Activated CD4-positive, alpha-beta T cell treated with anti-CD3 and anti-CD28 coated beads, Interleukin-2, amount 50 U/mL, for 48 hours (primary cell): ENCODE measurements at places on chromosomes 6 and 20.

DNA sequence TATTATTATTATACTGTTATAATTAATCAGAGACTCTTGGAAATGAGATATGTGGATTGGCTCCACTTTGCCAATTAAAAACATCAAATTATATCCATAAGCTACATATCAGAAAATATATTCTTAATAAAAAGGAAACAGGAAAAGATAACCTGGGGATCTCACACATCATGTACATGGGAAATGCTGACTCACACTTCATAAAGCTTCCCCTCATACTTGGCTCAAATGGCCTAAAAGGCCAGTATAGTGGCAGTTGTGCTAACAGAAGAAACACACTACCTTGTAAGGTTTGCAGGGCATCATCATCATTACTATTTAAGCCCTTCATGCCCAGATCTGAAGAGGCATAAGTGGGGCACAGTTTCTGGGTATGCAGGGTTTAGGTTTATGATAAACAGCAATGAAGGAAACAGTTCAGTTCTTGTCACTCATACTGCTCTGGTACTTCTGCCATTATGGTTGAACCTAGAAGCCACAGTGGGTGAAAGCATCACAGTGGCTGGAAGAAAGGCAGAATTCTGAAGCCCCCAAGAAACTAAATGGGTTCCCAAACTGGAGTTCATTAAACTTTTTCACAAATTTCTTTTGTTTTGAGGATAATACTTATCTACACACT lies 60.6 kb downstream of the BTBD9 start:
- DNase-seq, result no peak

DNA sequence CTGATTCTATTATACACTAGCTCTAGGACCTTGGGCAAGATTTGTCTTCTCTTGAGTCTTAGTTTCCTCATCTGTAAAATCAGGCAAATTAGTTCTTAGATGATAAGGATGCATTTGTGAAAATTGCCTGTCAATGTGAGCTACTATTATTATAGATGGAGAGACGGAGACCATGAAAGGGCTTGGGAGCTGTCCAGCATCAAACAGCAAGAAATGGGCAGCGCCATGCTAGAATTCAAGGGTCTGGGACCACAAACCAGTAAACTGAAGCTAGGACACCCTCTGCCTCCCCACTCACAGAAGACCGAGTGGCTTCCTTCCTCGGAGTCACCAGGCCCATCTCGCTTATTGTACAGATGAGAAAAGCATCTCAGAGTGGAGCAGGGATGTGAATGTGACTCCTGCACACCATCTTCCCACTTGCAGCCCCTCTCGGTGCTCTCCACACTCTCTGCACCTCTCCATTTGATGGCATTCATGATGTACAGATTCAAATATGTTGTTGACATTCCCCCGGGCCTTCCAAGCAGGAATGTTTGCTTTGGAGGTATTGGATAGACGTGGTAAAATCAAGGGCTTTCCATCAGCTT lies 24.1 kb upstream of the BPIFA3 start:
- no peak for DNase-seq

DNA sequence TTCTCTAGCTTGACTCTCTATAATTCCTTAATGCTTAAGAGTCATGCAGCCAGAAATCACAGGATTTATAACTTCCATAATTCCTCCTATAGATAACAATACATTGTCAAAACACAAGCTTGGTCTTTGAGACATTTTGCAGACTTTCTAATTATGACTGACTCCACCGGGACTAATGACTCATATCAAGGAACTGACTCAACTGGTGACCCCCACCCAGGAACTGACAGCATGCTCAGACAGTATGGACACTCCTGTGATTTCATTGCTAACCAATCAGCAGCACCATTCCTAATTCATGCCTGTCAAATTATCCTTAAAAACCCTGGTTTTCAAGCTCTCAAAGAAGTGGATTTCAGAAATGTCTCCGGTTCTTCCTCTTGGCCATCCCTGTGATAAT lies 670.5 kb upstream of the IMPG1 start:
- no peak for DNase-seq

DNA sequence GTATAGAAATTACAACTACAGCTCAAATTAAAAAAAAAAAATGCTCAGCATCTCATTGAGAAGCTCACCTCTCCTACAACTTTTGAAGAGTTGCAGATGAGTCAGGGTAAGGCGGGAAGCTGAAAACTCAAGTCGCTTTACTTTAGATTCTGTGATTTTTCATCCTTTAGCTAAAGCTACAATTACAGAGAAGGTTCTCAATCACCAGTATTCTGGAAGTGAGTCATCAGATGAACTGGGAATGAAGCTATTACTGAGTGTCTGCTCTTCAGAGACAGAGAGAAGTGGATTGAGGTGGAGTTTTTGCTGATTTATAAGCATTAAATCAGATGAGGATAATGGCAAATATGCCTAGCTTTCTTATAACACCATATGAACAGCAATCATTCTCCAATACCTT lies 91.9 kb downstream of the TFAP2A start:
- no peak for DNase-seq

- DNase-seq, result no peak
Measured at GRCh38 chr6:153150752-153151440, 19.8 kb upstream of the RGS17 start.

DNA sequence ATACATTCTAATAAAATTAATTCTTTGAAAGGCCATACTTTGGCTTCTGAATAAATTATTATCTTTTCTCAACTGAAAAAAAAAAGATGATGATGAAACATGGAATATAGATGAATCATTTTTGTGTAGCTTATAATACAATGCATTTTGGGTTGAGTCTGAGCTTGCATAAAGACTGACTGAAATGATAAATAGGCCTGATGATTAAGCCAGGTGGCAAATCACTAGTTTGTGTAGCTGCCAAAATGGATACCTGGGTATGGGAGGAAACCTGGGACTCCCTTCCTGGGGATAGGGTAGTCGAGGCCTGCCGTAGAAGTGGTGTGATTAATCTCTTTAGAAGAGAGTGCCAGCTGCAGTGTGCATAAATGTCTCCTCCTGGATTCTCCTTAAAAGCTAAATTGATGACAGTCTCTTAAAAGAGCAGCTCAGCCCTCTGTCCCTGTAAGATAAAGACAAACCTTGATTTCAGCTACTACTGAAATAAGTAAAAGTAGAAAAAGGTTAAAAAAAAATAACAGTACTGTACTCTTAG lies 275.1 kb downstream of the GRIK2 start:
- DNase-seq, result no peak

DNA sequence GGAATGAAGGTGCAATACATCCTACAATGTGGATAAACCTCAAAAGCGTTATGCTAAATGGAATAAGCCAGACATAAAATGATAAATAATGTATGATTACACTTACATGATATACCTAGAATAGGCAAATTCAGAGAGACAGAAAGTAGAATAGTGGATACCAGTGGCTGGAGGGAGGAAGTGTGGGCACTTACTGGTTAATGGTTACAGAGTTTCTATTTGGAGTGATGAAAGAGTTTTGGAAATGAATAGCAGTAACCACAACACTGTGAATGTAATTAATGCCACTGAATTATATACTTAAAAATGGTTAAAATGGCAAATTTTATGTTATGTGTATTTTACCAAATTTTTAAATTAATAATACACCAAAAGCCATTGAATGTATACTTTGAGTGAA lies 71.4 kb upstream of the CST7 start:
- no peak for DNase-seq
